ENCODE measurements at places on chromosomes 7 and 10.

DNA sequence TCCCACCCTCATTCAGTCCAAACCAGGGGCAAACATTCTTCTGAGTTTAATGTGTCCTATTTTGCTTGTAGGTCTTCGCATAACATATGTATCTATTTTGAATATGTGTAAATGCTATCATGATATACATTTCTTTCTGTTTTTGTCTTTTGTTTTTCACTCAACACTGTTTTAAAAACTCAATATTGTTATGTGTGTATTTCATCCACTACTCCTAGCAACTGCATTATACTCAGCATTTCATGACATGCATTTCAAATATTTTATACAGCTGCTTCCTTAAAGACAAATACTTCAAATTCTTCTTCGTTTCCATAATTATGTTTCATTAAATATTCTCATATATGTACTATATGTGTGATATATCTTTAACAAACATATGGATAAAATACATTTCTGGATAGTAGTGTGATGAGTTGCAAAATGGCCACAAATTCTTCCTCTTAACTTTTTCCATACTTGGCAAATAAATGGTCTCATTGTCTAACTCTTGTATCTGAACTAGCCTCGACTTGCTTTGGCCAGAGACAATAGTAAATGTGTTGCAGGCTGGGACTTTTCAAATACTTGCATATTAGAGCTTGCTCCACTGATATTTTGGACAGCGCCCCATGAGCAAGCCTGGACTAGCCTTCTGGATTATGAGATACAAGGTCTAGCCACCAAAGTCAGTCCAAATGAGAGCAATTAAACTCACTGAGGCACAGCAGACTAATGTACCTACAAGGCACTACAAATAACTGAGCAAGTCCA lies 539.7 kb upstream of the KCND2 start:
- no peak for DNase-seq

- no peak for DNase-seq
Observed at GRCh38 chr10:30781670-30782121, 152.1 kb upstream of the LYZL2 start.

DNA sequence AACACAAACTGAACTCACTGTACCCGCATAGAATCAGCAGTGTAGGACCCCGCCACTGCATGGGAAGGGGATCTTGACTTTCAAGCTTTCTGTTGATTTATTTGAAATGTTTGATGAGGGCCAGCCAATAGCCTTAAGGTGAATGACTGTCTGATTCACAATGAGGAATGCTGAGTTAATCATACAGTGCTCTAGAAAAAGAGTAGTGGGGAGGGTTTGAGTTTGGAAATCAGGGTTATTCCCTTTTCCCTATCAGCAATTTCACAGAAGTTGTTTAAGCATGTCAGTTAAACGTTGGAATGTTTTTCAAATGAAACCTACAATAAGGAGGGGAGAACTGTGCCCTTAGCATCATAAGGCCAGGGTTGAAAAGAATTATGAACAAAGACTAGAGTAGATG lies 937.5 kb downstream of the GRID1 start:
- no peak for DNase-seq

DNA sequence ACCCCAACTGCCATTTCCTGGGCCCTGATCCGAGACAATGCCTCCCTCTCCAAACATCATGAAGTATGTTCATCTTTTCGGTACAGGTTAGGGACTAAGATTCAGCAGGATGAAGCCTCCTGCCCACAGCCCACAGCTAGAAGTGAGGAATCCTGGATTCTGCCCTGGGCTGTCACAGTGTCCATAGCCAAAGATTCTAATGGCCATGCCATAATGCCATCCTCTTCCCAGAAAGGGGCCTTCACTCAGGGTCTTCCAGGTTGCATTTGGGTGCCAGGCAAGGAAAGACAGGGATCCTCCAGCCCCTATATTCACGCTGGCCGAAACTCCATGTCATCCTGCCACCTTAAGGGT lies 15.7 kb upstream of the ZMIZ1 start:
- DNase-seq = no peak

GRCh38 chr7:47258798-47259197 lies 323.1 kb downstream of the TNS3 start:
- no peak for DNase-seq

- no peak for DNase-seq
Observed at GRCh38 chr7:68362745-68363518, 1235.3 kb upstream of the AUTS2 start.

GRCh38 chr7:107315716-107316220 lies 147.0 kb downstream of the HBP1 start:
- no peak for DNase-seq

DNA sequence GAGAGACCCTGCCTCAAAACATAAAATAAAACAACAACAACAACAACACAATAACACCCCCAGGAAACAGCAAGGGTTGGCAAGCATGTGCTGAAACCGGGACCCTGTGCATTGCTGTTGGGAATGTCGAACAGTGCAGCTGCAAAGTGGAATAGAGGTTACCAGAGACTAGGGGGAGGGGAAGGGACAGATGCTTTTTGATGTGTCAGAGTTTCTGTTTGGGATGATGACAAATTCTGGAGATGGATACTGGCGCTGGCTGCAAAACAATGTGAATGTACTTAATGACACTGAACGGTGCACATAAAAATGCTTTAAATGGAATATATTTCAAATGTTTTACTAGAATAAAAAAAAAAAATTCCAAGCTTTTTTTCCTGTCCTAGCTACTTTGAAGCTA lies 241.8 kb downstream of the TEX36 start:
- DNase-seq = no peak

DNA sequence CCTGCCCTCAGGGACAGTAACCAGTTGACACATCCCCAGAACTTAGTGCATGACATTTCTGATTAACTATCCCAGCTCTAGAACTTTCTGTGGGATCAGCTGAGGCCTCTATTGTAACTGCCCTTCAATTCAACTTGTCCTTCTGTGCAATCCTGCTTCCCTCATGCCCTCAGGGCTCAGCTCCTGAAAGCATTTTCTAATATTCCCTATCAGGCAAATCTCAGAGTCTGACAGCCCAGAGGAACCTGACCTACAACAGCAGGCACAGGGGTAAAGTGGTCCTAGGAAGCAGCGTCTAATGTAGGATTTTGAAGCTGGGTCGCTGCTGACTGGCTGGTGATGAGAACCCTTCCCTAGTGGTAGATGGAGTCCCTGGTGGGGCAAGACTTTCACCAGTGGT lies 13.6 kb upstream of the STN1 start:
- no peak for DNase-seq

- DNase-seq = no peak
Observed at GRCh38 chr10:98265403-98266378, 2.3 kb downstream of the LOXL4 start.

DNA sequence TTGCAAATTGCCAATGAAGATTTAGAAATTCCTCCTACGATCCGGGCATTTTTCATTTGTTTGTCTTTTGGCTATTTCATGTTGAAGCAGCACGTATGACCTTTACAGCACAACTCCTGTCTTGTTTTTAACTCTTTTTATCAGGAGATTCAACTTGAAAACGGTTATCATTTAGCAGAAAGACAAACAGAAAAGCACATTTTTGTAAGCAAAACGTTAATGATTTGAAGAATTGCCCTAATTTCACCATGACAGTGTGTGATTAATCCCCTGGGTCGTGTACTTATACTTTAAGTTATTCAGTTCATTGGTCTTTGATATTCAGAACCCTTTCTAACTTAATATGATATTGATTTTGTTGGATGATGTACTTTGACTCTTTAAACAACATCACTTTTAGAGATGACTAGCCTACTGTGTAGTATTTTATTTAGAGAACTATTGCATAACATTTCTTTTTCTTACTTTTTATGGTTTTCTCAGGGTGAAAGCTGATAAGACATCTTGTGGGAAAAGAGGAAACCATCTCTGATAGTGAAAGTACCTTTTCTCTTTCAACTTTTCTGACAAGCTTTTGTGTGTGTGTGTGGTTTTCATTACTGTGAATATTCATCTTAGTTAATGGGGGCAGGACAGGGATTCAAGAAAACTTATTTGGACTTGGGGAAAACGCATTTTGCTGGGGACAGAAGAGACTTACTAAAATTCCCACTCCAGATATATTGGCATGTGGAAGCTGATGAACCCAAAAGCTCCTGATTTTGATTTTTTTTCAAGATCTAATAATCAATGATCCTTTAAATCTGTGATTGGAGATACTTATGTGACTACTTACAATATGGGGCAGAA lies 8.1 kb downstream of the HHEX start:
- DNase-seq = no peak

- no peak for DNase-seq
Observed at GRCh38 chr10:87915406-87915805, 52.0 kb downstream of the PTEN start.

GRCh38 chr10:133141144-133141957 lies 18.7 kb upstream of the KNDC1 start:
- no peak for DNase-seq

GRCh38 chr7:126222782-126223181 lies 1030.0 kb downstream of the GRM8 start:
- no peak for DNase-seq

DNA sequence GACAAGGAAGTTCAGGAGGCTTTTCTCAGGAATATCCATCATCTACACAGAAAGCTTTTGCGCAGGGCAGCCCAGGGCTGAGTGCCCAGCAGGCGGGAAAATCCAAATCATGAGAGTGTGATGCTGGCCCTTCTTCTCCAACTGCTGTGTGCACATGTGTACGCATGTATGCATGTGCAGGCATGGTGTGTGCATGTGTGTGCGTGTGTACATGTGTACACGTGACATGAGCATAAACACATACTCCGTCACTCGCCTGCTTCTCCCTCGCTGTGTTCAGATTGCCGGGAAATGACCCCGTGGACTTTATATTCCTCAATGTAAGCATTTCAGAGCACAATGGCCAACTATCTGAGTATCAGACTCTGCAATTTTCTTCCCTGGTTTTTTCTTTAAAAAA lies 85.1 kb downstream of the PRPF18 start:
- DNase-seq = no peak

GRCh38 chr7:24403557-24403956 lies 119.6 kb downstream of the NPY start:
- DNase-seq = no peak

- no peak for DNase-seq
Observed at GRCh38 chr10:78879621-78880020, 189.1 kb upstream of the ZMIZ1 start.

GRCh38 chr7:136710751-136711150 lies 157.7 kb upstream of the CHRM2 start:
- DNase-seq = no peak

DNA sequence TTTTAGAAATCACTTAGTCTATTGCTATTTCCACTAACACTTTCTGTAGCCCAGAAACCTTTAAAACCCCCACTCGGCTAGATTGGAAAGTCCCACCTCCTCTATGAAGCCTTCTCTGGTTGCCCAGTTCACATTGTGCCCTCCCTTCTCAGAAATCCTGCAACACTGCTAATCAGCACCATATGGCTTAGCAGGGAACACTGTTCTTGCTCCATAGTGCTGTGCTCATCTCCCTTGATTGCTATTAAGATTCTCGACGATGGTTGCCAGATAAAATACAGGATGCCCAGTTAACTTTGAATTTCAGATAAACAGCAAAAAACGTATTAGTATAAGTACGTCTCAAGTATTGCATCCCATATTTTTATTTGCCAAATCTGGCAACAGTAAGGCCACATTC lies 40.1 kb upstream of the XPNPEP1 start:
- no peak for DNase-seq

DNA sequence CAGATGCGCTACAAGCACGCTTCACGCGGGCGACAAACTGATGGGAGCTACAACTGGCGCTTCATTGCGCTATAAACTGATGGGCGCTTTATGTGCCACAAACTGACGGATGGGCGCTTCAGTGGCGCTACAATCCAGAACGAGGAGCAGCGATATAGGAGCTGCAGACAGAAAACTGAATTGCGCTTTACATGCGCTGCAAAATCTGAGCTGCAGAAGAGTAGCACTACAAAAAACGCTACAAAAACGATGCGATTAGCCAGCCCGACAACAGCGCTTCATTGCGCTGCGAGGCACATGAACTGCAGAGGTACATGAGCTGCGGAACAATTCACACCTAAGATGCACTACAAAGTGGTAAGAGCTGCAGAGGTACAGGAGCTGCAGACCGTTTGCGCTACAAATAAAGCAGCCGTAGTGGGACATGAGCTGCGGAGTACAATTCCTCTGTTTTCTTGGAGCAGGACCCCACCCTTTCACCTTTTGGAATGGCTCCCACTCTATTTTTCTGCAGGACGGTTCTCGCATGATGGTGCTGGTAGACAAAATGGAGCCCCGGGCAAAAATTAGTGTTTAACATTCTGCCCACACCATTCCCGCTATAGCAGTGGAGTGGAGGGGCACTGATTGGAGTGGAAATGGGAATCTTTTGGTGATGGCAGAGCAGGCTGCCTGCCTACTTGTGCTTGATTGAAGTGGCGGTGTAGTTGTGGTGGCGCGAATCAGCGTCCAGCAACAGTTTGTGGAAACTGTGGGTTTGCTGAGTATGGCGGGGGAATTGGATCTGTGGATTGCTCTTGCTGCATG lies 1.2 kb upstream of the SGCE start:
- peak; percentile 7 for DNase-seq

DNA sequence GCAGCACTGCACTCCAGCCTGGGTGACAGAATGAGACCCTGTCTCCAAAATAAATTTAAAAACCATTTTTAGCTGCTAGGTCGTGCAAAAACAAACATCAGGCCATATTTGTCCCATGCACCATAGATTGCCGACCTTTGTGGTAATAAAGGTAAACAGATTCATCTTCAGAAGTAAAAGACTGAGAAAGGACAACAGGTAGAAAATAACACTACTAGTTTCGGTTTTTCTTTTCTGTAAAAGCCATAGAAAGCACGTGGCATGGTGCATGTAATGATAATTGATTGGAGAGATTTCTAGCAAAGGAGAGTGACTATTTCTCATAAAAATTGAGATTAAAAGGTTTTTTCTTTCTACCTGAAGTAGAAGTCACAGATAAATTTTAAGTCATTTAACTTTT lies 93.9 kb downstream of the DNAH11 start:
- no peak for DNase-seq

DNA sequence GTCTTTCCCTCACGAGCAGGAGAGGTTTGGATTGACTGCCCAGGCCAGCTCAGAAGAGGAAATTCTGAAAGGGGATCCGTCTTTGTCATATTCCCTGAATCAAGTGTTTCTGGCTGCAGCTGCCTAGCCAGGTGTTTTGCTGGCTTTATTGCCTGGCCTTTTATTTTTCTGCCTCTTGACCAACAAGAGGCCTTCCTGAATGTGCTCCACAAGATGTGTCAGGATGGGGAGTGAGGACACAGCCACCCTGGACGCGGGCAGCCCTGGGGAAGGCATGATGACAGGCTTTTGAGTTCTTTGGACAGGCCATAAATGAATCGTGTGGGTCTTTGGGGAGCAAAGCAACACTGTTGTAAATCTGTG lies 163.6 kb downstream of the CAMK1D start:
- no peak for DNase-seq
